Muscle of back (tissue), 13 donors: ENCODE measurements at places on chromosomes 1 and 21. TPM values are rescaled to one million over a fixed set of nuclear protein-coding genes. Genes with fewer than 3 reads are reported as not detected.

Gene IFNLR1
- 1.6 TPM for polyA plus RNA-seq

- no peak for DNase-seq
These were observed 868 bp downstream of the ZBTB40 start for GRCh38 chr1:22452481-22452957.

- DNase-seq = no peak
These were observed 214.9 kb downstream of the GABPA start for GRCh38 chr21:25949701-25950100.

DNA sequence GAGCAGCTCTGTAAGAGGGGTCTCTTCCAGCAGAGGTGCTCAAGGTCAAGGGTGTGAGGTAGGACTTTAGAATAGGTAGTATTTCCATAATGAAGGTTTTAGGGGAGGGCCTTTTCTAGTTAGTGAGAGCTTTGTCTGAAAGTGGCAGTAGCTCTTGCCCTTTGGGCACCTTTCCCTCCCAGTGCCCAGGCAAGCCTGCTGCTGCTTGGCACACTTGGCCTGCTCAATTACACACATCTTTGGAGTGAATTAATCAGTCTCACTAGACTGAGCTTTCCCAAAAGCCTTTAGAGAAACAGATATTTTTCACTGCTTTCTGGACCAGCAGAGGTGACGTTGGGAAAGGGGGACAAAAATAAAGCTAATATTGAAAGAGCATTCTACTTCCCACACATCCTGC is 48.0 kb downstream of the MAB21L3 start:
- no peak for DNase-seq

- no peak for DNase-seq
These were observed 13.2 kb downstream of the KLHDC8A start for GRCh38 chr1:205343431-205344065.

DNA sequence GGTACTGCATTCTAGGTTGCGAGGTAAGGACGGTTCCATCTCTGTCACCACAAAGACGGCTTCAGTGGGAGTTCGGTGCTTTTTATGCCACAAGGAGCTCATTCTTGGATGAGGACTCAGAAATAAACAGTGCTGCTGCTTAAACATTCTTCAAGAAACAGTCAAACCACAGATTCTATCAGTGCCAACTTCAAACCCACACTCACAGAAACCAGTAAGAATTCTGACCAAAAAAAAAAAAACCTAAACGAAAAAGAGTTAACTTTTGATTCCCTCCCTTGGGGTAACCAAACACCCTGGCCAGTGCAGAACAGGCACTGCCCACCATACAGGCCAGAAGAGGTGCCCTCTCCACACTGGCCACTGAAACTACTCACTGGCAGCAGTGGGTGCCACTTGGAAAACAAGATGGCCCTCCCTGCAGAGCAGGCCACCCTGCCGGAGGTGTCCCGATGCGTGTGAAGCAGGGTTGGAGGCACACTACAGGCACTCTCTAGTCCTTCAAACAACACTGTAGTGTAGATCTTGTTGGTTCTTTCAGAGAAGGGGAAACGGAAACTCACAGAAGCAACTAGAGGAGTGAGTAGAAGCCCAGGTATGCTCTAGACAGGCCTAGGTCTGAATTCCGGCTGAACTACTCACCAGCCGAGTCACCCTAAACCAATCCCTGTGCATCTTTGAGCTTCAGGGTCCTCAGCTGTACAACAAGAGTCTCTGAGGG is 87.3 kb upstream of the TLR5 start:
- no peak for DNase-seq
